ENCODE measurements at places on chromosomes 3 and 15.

GRCh38 chr3:118801899-118802298 is 232.7 kb downstream of the IGSF11 start:
- DNase-seq = peak; percentile 56

- DNase-seq = no peak
Measured at GRCh38 chr3:70078778-70079177, 79.2 kb downstream of the SAMMSON start.

GRCh38 chr15:72339777-72340177 is 19.8 kb upstream of the CELF6 start:
- DNase-seq = peak; percentile 74

- DNase-seq = no peak
Measured at GRCh38 chr15:22942306-22942855, 37.8 kb downstream of the CYFIP1 start.
